ENCODE measurements at places on chromosomes 13 and 19.

DNA sequence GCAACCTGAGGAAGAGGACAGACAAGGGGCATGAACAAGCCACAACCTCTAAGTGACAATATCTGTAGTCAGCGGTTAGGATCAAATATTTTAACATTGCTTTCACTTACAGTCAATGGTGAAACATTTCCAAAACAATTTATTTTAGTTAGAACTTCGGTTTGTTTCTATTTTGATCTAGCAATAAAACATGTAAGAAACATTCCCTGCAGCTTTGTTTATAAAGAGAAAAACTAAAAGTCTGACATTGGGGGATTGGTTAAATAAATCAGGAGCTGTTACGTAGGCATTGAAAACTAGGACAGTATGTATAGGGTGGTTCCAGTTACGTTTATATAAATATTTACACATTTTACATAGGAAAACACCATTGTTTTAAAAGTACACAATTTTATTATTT lies 3.4 kb downstream of the URI1 start:
- no peak overlapping the region for H3K4me3 ChIP-seq
- peaks cover 5% of the 10 kb centered on the region for H3K36me3 ChIP-seq
- H3K27me3 ChIP-seq, result no peaks in the 10 kb centered on the region

DNA sequence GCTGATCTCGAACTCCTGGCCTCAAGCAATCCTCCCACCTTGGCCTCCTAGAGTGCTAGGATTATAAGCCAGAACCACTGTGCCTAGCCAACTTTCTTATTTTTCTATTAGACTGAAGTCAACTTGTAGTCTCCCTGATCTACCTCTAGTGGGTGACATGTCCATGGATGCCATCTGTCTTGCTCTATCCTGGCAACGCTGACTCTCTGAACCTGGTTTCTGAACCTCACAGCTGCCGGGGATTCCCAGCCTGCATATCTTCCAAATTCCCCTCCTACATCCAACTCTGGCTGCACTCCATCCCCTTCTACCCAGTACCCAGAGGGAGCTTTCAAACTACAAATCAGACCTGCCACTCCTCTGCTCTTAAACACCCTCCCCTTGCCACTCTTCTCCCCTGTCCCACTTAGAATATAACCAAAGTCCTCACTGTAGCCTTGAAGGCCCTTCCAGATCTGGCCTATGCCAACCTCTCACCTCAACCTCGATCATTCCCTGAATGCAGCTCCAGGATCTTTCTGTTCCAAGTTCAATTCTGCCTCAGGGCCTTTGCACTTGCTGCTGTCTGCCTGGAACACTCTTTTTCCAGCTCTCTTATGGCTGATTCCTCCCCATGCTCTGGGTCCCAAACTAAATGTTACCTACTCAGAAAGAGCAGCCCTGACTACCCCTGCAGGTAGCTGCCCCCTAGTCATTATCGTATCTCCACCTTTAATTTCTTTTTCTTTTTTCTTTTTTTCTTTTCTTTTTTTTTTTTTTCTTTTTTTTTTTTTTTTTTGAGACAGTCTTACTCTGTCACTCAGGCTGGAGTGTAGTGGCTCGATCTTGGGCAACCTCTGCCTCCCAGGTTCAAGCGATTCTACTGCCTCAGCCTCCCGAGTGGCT lies 2.2 kb downstream of the CLIP3 start:
- H3K36me3 ChIP-seq, result no peaks in the 10 kb centered on the region
- no peak overlapping the region for H3K27ac ChIP-seq
- H3K4me1 ChIP-seq, result peaks cover 9% of the 10 kb centered on the region
- DNase-seq, result no peak
- H3K27me3 ChIP-seq, result no peaks in the 10 kb centered on the region

DNA sequence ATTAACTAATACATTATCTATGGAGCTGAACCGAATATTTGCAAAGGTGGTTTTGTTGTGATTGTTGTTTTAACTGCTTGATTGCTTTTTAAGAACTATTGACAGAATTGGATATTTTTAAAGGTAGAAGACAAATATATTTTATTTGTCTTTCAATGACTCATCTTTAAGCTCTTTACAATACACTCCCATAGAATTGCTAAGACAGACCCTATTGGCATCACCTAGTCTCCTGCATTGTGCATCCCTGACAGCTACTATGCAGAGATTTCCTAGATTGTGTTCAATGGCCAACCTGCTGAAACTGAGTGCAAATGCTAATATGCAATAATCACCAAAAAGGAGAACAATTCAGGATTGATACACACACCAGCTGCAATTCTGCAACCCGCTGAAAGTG lies 19.7 kb upstream of the SCEL start:
- no peak overlapping the region for H3K4me3 ChIP-seq
- H3K27ac ChIP-seq, result no peak overlapping the region
- no peak for DNase-seq

DNA sequence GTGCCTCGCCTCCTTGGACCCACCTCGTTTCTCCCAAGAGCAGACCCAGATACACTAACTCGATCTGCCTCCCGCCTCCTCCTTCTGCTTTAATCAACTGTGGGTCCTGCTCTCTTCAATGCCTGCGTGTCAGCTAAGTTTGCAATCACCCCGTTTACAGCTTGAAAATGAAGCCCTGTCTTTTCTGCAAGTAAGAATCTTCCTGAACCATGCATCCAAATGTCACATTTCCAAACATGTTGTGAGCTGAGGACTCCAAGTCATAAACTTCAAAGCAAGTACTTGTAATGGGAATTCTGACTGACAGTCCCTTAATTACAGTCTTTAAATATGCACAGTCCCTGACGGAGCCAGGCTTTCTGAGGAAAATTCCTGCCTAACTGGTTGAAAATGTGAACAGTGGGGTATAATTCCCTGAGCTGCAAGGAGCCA lies 154.9 kb upstream of the UQCRFS1 start:
- H3K4me1 ChIP-seq, result no peaks in the 10 kb centered on the region
- H3K36me3 ChIP-seq, result no peaks in the 10 kb centered on the region
- no peaks in the 10 kb centered on the region for H3K27me3 ChIP-seq

DNA sequence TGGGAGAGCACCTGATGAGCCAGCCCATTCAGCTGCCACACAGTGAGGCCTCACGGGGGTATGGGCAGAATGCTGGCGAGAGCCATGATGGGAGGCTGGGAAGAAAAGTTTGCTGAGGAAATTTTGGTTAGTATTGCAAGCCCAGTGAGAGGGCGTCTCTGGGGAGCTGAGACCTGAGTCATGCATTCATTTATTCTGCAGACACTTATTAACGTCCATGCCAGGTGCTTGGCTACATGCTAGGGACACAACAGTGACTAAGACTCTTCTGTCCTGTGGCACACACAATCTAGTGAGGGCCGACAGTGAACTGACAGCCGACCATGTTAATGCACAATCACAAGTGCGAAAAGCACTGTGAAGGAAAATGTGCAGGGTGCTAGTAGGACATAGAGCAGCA lies 27.2 kb downstream of the WDR62 start:
- no peaks in the 10 kb centered on the region for H3K27me3 ChIP-seq
- DNase-seq, result no peak
- no peaks in the 10 kb centered on the region for H3K4me1 ChIP-seq
- H3K36me3 ChIP-seq, result no peaks in the 10 kb centered on the region
- H3K27ac ChIP-seq, result no peak overlapping the region

GRCh38 chr19:49579947-49580263 lies 451 bp downstream of the NOSIP start:
- no peaks in the 10 kb centered on the region for H3K27me3 ChIP-seq
- DNase-seq, result no peak
- peak overlapping the region; percentile 68 for H3K27ac ChIP-seq
- peak overlapping the region; percentile 64 for H3K4me3 ChIP-seq

GRCh38 chr19:57302020-57302465 lies 18.2 kb upstream of the ZNF543 start:
- DNase-seq, result no peak
- H3K36me3 ChIP-seq, result peaks cover 13% of the 10 kb centered on the region
- H3K27ac ChIP-seq, result no peak overlapping the region
- H3K4me3 ChIP-seq, result no peak overlapping the region
- no peaks in the 10 kb centered on the region for H3K27me3 ChIP-seq

DNA sequence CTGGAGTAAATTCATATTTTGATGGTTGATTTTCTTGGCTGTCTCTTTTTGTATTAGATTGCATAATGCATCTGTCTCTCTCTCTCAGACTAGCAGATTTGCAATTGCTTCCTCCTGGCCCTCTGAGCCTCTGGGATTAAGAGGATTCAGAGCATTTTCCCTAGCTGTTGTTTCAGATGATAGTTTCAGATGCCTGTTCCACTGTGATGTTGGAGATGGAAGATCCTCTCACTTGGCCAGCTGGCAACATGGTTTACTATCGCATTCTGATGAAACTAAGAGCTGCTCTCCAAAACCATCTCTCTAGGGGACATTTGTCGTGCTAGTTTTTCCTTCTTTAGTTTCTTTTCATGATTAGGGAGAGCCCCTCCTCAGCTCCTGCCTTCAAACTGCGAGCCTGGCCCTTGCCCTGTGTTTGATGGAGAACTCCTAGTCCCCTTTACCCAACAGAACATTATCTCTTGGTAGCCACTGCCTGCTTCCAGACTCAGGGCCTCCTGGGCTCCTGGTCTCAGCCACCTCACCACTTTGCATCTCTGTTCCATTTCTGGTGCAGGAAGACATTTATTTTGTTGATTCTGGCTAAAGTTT lies 244.6 kb downstream of the B3GLCT start:
- H3K36me3 ChIP-seq, result no peaks in the 10 kb centered on the region
- H3K4me1 ChIP-seq, result no peaks in the 10 kb centered on the region
- no peak for DNase-seq
- no peaks in the 10 kb centered on the region for H3K27me3 ChIP-seq
- no peak overlapping the region for H3K27ac ChIP-seq

- peaks cover 4% of the 10 kb centered on the region for H3K4me1 ChIP-seq
- H3K27me3 ChIP-seq, result no peaks in the 10 kb centered on the region
- H3K27ac ChIP-seq, result no peak overlapping the region
- DNase-seq, result peak; percentile 5
- no peak overlapping the region for H3K4me3 ChIP-seq
Observed at GRCh38 chr13:99527301-99527700, 26.0 kb downstream of the TM9SF2 start.

- DNase-seq, result no peak
- H3K36me3 ChIP-seq, result no peaks in the 10 kb centered on the region
- H3K4me3 ChIP-seq, result no peak overlapping the region
- no peaks in the 10 kb centered on the region for H3K4me1 ChIP-seq
Observed at GRCh38 chr13:44951184-44951583, 38.1 kb downstream of the NUFIP1 start.

GRCh38 chr19:38248421-38248820 lies 7.8 kb downstream of the PPP1R14A start:
- H3K4me1 ChIP-seq, result no peaks in the 10 kb centered on the region
- H3K36me3 ChIP-seq, result no peaks in the 10 kb centered on the region
- no peak overlapping the region for H3K27ac ChIP-seq

- no peak overlapping the region for H3K27ac ChIP-seq
- H3K4me1 ChIP-seq, result no peaks in the 10 kb centered on the region
- DNase-seq, result no peak
Observed at GRCh38 chr13:44622708-44623107, 46.6 kb upstream of the TSC22D1 start.

DNA sequence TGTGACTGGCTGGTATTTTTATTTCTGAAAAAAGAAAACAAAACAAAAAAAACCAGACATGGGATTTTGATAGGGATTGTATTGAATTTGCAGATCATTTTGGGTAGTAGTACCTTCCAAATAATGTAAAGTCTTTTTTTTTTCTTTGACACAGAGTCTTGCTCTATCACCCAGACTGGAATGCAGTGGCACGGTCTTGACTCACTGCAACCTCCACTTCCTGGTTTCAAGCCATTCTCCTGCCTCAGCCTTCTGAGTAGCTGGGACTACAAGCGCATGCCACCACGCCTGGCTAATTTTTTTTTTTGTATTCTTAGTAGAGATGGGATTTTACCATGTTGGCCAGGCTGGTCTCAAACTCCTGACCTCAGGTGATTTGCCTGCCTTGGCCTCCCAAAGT lies 4.2 kb downstream of the ZNF101 start:
- DNase-seq, result no peak
- H3K4me3 ChIP-seq, result no peak overlapping the region
- H3K27me3 ChIP-seq, result no peaks in the 10 kb centered on the region
- H3K27ac ChIP-seq, result no peak overlapping the region

GRCh38 chr13:66751691-66752090 lies 478.4 kb downstream of the PCDH9 start:
- no peaks in the 10 kb centered on the region for H3K27me3 ChIP-seq
- no peaks in the 10 kb centered on the region for H3K4me1 ChIP-seq
- no peak for DNase-seq

GRCh38 chr19:34173193-34173956 lies 1.1 kb downstream of the LSM14A start:
- H3K27ac ChIP-seq, result peak overlapping the region; percentile 96
- no peaks in the 10 kb centered on the region for H3K36me3 ChIP-seq
- H3K4me1 ChIP-seq, result peaks cover 42% of the 10 kb centered on the region
- H3K4me3 ChIP-seq, result peak overlapping the region; percentile 92
- H3K27me3 ChIP-seq, result no peaks in the 10 kb centered on the region
